ENCODE measurements at places on chromosomes 1 and 21.

GRCh38 chr1:36162680-36163239 is 6.8 kb downstream of the MAP7D1 start:
- DNase-seq = no peak

DNA sequence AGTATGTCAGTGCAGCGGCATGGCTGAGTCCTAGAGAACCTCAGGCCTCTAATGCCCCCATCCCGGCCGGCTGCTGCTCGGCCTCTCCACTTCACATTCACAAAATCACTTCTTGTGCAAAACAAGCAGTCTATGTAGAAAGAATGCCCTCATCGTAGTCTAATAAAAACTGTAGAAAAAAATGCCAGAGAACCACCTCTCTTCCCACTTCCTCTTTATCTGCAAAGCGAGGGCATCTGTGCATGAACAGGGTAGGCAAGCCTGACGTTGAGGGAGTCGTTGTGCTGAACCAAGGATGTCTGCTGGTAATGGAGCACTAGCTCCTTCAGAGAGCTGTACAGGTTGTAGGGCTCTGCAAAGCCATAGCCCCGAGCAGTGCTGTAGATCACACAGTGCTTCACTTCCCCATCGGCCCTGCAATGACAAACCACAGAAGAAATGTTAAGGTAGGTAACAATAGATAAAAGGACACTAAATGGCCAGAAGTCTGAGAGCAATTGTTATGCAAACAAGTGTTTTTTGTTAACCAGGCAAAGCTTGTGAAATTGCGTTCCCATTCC is 88.9 kb downstream of the PIK3R3 start:
- no peak for DNase-seq

DNA sequence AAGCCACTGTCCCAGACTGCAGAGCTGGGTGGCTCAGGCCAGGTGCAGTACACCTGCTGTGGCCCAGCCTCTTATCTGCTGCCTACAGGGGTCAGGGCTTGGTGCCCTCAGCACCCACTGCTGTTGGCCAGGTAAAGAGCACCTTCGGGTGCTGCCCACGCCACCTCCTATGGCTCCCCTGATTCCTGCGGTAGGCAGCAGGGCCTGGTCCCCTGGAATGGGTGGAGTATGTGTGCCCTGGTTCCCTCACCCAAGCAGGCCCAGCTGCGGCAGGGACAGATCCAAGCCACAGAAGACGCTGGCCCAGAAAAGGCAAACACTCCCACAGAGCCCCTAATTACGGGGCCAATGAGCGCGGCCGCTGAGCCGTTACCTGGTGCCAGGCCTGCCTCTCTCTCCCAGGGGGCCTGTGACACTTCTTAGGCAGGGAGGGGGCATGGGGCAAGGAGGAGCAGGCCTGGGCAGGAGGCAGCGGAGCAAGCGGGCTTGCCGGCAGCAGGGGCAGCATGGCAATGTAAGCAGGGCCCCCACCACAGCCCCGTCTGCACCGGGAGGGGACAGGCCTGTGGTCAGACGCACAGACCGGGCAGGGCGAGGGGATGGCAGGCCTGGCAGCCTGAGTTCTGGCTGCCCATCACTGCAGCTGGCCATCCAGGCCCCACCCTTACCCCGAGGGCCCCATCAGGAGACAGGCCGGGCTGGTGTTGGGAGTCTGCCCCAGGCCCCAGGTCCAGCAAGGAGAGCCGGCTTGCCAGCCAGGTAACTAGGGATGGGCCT is 19.0 kb downstream of the ESPN start:
- DNase-seq = no peak

DNA sequence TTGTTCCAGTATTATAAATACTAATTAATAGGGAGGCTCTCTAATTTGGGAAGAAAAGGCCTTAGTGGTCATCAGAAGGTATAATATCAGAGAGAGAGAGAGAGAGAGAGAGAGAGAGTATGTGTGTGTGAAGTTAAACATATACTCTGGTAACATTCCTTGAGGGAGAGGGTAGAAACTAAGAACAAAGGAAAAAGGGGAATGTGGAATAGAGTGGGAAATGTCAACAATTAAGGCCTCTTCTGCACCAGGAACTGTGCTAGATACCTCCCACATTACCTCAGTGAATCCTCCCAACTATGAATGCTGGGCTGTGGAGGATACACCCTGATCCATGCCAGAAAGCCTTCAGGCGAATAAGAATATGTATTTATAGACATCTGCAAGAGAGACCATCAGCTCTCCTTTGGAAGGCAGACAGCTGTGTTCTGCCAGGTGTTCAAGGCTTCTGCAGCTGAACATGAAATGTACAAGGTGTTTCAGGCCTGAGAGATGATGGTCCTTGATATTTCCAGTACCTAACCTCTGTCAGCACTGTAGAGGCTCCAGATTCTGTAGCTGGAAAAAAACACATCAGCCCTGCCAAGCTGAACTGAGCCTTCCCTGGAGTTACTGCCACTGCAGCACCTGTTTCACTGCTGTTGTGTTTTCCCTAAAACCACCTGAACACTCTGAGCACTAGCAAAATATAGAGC is 29.1 kb downstream of the TBX15 start:
- DNase-seq = no peak

- DNase-seq = no peak
Observed at GRCh38 chr1:143660354-143660941, 311.3 kb downstream of the FAM72C start.

All from renal pelvis (tissue), 12 donors.